Muscle of leg (tissue), 16 donors: ENCODE measurements at places on chromosomes 7 and 10. TPM values are rescaled to one million over a fixed set of nuclear protein-coding genes. Genes with fewer than 3 reads are reported as not detected.
A peak's percentile ranks its signal among the peaks of the same experiment; 100 is the strongest.

TDRD1 gene
- polyA plus RNA-seq = 0.04 TPM

PLAC9 gene
- 120 TPM for polyA plus RNA-seq

PRRT4 gene
- polyA plus RNA-seq = 18.7 TPM

MRC1 gene
- 14.0 TPM for polyA plus RNA-seq

LGI1 gene
- 43.0 TPM for polyA plus RNA-seq

CPN1 gene
- 0.20 TPM for polyA plus RNA-seq

CALHM3 gene
- 0.13 TPM for polyA plus RNA-seq

DNA2 gene
- 5.1 TPM for polyA plus RNA-seq

CARD11 gene
- polyA plus RNA-seq = 0.33 TPM

TRPV5 gene
- not detected for polyA plus RNA-seq

DNA sequence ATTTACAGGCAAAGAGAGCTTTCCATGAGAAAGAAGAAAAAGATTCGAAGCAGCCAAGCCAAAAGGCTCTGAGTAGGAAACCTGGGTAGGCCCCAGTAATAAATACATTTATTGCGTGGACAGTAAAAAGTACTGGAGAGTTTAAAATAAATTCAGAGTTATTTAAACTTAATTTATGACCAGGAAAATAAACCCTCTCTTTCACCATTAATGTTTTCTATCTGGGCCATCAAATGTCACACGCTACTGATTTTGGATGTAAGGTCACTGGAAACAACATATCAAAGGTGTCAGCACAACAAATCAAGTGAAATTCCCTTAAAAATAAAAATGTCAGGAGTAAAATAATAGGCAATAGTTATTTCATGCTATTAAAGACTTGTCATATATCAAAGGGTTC lies 264.0 kb downstream of the SKAP2 start:
- no peak for DNase-seq

DNA sequence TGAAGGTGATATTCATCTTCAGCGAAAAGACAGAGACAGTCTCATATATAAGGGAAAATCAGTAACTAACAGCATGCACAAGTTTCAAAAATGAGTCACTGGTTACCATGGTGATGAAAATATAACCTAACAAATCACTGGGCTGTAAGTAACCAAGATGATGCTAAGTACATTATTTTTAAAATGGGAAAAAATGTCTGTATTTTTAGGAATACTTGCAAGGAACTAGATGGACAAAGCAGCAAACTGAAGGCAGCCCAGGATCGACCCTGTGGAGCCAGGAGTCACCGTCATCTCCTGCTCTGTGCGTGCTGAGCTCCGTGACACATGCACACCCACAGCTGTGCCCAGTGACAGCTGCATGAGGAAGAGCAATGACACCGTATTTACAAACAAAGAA lies 137.3 kb downstream of the ELMO1 start:
- DNase-seq = peak; percentile 91

- no peak for DNase-seq
These were observed 28.2 kb upstream of the MPP7 start for GRCh38 chr10:28331066-28331465.

DNA sequence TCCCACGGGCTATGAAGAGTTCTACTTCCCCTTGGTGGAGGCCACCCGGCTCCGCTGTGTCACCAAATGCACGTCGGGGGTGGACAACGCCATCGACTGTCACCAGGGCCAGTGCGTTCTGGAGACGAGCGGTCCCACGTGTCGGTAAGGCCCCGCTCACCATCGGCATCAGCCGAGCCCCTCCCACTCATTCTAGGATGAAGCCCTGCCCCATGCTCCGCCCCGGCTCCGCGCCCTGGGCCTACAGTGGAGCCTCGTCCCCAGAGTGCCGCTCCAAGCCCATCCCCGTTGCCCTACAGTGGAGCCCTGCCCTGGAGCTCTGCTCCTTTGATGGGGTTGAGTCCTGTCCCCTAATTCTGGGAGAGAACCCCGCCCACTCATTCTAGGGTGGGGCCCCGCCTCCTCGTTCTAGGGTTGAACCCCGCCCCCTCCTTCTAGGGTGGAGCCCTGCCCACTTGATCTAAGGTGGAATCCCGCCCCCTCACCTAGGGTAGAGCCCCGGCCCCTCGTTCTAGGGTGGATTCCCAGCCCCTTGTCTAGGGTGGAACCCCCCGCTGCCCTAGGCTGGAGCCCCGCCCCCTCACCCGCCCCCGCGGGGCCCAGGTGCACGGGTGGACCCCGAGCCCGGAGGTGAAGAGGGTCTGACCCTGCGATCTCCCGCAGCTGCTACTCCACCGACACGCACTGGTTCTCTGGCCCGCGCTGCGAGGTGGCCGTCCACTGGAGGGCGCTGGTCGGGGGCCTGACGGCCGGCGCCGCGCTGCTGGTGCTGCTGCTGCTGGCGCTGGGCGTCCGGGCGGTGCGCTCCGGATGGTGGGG lies 3.4 kb upstream of the MUC12 start:
- peak; percentile 48 for DNase-seq

DNA sequence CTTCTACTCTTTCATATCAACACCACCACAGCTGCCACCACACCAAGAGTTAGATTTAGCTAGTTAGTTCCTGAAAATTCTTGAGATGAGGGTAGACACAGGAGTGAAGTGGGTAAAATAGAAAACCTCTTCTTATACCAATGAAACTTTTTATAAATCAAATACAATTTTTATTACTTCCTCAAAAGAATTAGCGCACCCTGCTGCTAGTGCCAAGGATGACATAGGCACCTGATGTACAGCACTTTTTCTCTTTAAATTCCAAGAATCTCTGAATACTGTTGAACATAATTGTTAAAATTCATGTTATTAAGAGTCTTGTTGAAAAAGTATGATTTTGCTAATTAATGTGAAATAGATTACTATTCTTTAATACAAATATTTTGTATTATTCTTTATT lies 11.4 kb downstream of the ZWINT start:
- DNase-seq = no peak

DNA sequence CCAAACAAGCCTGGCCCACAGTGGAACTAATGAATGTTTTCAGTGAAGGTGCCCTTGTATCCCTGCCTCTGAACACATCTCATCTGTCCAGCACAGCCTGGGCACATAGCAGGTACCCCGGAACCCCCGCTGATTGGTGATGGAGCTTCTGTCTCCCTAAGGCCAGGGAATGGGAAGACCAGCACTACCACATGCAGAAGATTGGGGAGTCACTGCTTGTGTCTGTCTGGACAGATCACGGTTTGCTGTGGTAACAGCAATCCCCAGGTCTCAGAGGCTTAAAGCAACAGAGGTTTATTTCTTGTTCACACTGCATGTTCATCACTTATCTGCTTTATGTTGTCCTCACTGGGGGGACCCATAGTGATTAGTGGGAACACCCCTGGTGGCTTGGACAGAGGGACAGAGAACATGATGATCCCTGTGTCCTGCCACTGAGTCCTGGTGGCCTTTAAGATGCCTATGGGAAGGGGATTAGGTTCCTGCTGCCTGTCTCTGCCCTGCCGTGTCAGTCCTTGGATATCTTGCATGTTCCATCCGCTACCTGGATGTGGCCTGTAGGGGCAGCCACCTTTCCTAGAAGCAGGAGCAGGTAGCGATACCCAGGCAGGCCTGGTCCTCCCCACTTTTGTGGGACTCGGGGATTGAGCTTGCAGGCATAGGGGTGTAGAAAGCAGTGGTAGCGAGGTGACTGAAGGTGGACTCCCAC lies 3.6 kb downstream of the TSPAN14 start:
- no peak for DNase-seq

GRCh38 chr7:40315277-40315676 lies 180.5 kb downstream of the SUGCT start:
- no peak for DNase-seq

DNA sequence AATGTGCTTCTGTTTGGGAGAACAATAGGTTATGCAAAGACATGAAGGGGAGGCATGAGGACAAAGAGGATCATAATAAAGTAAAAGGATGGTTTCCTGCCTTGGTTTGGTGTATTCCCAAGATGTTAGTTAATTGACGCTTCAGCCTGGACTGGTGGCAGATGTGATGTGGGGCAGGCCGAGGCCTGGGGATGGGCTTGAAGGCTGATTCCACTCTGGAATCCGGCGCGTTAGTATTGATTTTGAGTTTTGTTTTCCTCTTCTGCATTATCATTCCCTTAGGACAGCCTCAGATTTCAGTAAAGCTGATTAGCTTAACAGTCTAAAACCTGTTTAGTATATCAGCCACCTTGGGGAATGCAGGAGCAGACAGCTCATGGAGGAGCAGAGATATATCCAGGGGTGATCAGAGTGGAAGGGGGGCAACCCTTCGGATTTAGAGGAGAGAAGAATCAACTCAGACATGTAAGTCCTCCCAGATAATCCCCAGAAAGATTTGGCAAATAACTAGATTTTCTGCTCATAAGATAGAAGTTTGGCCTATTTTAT lies 159.8 kb upstream of the MTPN start:
- DNase-seq = no peak

- DNase-seq = no peak
These were observed at the start of gene SLC26A4 for GRCh38 chr7:107660381-107661080. Gene SLC26A4, plus strand, starts transcription at chr7:107660828. Its CDS starts 814 bp downstream, at chr7:107661642.

DNA sequence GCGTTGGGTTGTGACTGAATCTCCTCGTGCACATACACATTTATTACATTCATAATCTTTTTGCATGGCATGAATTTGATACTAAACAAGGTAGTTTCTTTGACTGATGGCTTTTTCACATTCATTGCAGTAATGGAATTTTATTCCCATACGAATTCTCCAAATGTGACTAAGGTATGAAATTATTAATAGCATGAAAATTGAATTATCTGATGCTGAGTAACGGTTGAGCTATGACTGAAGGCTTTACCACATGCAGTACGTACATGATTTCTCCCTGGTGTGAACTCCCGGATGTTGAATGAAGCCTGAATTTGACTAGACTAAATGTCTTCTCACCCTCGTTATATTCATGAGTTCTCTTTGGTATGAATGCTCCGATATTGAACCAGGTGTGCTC lies 104.4 kb upstream of the C1GALT1 start:
- no peak for DNase-seq

DNA sequence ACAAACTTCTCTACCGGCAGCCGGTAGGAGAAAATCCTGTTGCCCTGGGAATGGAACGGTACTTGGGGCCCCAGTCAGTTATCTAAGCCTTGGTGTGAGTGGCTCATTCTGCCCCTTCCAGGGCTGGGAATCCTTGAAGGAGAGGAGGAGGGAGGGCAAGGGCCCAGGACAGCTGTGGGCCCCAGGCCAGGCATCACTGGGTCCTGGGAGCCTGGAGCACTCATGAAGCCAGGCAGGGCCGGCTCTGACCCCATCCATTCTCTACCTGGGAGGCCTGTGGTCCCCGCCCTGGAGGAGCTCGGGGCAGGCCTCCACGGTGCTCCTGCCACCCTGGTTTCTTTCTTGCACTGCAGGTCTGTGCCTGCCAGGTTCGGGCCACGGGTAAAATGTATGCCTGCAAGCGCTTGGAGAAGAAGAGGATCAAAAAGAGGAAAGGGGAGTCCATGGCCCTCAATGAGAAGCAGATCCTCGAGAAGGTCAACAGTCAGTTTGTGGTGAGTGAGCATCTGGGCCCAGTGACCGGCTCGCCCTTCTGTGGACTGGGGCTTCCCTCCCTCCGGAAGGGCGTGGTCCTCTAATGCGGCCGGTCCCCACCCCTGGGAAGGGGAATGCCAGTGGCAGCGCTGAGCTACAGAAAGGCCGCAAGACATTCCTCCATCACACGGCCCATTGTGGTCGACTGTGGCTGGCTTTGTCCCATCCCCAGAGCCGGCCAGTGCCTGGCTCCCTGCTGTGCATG lies 111.3 kb downstream of the RGS10 start:
- no peak for DNase-seq

GRCh38 chr10:2038036-2038435 lies 300.7 kb upstream of the ADARB2 start:
- DNase-seq = no peak

- no peak for DNase-seq
These were observed 127.4 kb upstream of the INHBA start for GRCh38 chr7:41830271-41830670.

GRCh38 chr10:97685395-97685958 lies 1.6 kb downstream of the AVPI1 start:
- DNase-seq = peak; percentile 38

- DNase-seq = no peak
These were observed 9.7 kb downstream of the IFIT3 start for GRCh38 chr10:89337484-89337883.

DNA sequence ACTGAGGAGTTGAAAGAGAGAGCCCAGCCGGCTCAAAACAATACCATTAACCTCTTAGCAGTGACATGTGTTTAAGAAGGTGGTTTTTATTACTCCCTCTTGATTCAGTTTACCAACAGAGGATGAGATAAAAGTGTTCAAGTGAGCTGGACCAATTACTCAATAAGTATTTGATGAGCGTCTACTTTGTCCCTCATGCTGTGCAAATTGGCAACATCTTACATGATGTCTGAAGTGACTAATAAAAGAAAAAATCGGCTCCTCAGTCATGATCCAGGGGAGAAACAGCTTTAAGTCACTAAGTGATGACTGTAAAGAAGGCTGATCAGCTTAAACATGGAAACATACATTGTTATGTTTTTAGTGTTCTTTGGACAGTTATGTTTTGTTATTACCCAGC lies 7.8 kb downstream of the WNT16 start:
- no peak for DNase-seq

DNA sequence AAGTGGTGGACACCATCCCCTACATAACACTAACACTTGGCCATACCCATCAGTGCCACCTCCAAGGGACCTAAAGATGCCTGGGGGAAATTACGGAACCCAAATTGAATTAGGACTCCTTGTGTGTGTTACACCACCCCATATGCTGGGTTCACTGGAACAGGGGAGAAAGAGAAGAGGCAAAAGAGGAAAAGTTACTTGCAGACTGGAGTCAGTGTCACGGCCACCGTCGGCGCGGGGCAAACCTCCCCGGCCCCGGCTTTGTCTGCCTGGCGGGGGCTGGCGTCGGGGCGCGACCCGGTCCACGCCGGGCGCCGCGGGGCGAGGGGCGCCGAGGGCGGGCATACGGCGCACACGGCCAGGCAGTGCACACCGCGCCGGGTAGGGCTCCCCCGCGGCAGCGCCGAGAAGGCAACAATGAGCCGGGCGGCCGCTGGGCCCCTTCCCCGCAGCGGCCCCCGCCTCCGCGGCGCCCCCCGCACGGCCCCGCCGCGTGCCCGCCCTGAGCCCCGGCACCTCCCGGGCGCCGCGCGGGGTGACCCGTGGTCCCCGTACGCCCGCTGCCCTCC lies 171.1 kb downstream of the FAM107B start:
- DNase-seq = peak; percentile 42

- DNase-seq = peak; percentile 40
These were observed 447.2 kb downstream of the INHBA start for GRCh38 chr7:41255716-41256115.

- no peak for DNase-seq
These were observed 87.9 kb upstream of the NPSR1 start for GRCh38 chr7:34569975-34570699.
